Smooth muscle cell of trachea (primary cell): ENCODE measurements at places on chromosomes 7 and 10. TPM values are rescaled to one million over a fixed set of nuclear protein-coding genes. Genes with fewer than 3 reads are reported as not detected.

Gene SPDYE6
- total RNA-seq: 0.15 and 0.17 TPM in 2 replicates

Gene LRRC4
- 0.29 and 0.33 TPM in 2 replicates for total RNA-seq

Gene HABP2
- total RNA-seq: not detected in 2 replicates

Gene ANKRD22
- not detected in 2 replicates for total RNA-seq

Gene FBXL13
- total RNA-seq: 0.99 and 1.5 TPM in 2 replicates

Gene TMEM72
- not detected in 2 replicates for total RNA-seq

Gene SFXN3
- total RNA-seq: 88.8 and 94.4 TPM in 2 replicates
